ENCODE measurements at places on chromosomes 1 and 21.

- DNase-seq, result no peak
These were observed 9.3 kb downstream of the PADI3 start for GRCh38 chr1:17258116-17258757.

- peak; percentile 85 for DNase-seq
These were observed 6.5 kb upstream of the GRIK3 start for GRCh38 chr1:37040773-37041172.

DNA sequence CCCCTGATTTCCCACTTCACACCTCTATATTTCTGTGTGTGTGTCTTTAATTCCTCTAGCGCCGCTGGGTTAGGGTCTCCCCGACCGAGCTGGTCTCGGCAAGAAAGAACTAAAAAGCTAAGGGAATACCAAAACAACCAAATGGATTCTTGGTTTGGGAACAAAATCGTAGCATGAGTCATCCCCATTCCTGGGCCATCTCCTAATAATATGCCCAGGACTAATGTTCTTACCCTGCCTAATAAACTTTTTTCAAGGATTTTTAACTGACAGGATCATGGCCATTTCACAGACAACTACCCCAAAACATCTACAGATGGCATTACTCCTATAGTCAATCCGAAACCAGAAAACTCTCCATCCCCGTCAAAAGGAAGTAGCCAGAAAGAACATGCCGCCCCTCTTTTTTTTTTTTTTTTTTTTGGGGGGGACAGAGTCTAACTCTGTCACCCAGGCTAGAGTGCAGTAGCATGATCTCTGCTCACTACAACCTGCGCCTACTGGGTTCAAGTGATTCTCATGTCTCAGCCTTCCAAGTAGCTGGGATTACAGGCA lies 4.1 kb upstream of the HPDL start:
- no peak for DNase-seq

DNA sequence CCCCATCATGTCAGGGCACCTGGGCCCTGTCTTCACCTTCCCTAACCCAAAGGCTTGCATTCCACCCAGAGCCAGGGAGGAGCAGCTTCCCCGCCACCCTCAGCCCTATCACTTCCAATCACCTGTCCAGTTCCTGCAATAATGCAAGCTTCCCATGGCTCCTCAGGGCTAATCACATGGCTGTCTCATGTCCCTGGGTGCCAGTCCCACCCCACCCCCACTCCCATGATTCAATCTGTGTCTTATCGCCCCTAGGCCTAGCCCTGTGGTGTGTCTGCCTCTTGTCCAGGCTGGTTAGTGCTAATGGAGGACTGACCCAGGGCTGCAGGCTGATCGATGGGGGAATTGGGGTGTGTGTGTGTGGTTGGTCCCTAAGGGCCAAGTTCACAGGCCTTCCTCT lies 11.0 kb upstream of the PEAR1 start:
- DNase-seq, result no peak

DNA sequence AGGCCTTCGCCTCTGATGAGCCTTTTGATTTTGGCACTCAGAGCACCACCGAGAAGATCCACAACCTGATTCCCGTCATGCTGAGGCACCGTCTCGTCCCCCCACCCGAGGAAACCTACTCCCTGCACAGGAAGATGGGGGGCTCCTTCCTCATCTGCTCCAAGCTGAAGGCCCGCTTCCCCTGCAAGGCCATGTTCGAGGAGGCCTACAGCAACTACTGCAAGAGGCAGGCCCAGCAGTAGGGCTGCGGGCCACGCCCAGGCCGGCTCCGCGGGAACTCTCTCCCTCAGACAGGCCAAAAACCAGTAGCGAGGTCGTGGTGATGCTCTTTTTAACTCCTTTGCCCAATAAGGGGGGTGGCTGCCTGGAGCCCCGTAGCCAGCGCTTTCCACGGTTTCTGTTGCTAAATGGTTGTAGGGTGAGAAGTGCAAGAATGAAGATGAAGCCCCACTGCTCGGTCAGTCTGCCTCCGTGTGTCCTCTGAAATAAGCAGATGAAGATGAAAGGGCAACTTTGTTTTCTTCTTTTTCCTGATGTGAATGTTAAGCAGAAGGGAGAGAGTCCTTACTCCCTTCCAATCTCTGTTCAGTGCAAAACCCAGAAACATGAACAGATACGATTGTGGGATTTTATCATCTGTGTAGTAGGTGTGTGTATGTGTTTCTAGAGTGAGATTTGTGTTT lies 46.5 kb downstream of the COQ8A start:
- DNase-seq, result no peak

DNA sequence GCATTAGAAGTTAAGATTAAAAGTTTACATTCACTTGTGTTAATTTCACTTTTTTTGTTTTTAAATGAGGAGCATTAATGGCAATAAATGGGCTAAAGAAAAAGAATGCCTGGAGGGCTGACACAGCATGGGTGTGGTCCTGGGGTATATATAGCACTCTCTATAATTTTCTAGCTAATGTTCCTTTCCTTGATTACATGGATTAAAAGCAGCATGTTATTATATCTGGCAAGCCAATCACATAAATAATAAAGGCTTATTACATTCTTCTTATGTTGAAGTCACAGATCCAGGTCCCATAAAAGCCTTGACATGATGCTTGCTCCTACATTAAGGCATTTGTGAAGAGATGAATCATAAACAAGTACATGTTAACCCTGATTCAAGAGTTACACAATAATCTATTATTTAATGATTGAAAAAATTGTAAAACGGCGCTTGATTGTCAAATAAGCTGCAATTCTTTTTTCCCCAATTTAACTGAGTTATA lies 91.4 kb downstream of the LYPLAL1 start:
- no peak for DNase-seq

DNA sequence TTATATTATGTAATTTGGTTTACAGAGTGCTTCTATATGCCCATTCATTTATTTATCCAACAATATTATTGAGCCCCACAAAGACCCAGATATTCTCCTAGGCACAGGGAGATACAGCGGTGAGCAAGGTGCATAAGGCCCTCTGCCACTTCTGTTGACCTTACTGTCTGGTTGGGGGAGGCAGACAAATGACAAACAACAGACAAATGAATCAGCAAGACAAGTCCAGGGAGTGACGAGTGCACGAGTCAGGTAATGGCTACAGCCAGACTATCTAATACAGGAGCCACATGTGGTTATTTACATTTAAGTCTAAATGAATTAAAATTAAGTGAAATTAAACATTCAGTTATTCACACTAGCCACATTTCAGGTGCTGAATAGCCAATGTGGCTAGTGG lies 22.0 kb upstream of the BCAR3 start:
- DNase-seq, result no peak

GRCh38 chr1:182120411-182121258 lies 59.1 kb upstream of the ZNF648 start:
- DNase-seq, result peak; percentile 77

DNA sequence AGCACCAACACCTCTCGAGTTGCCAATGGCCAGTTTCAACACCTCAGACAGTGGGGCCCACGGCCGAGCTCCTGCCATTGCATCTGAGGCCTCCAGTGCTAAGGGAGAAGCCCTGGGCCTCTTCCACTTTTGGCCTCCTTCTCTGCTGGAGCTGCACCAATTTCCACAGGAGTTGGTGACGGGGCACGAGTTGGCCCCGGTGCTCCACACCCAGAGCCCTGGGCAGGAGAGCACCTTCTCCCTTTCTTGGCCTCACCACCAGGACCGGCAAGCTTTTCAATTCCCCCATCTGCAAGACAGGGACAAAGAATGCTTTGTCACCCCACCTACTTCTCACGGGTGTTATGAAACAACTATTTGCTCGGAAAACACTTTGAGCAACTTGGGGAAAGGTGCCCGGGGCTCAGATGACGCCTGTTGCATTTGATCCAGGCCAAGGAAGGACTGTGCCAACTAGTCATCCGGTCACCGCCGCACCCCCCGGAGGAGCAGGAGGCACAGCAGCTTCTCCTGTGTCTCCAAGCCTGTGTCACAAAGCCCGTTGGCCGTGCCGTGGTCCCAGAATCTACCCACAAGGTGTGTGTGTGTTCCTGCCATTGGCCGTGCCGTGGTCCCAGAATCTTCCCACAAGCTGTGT lies 55.2 kb downstream of the TOMM20 start:
- no peak for DNase-seq

DNA sequence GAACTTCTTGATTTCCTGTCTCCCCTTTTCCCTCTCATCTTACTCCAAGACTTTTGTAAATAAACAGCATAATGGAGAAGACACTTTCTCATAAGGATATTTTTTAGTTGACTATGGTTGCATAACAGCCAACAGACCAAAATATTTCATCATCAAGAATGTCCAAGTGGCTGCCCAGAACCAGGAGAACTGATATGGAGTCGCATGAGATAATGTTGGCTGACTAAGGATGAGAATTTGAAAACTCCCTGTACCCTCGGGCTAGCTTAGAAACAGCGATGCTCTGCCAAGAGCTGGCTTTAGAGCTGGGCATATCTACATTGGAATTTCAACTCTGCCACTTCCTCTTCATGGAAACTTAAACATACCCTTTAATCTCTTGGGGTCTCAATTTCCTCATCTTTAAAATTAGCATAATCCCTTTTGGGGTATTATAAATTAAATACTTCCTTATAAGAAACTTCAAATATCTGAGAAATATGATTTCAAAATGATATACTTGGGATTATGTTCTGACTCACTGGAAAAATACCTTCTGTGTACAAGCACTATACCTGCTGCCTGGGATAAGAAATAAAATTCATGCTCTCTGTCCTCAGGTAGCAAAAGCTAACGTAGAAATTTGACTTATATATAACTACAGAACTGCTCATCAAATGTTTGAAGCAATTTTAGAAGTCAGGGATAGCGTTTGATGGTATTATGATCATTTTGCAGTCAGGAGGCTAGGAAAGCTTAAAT lies 777.3 kb downstream of the LTN1 start:
- DNase-seq, result no peak

DNA sequence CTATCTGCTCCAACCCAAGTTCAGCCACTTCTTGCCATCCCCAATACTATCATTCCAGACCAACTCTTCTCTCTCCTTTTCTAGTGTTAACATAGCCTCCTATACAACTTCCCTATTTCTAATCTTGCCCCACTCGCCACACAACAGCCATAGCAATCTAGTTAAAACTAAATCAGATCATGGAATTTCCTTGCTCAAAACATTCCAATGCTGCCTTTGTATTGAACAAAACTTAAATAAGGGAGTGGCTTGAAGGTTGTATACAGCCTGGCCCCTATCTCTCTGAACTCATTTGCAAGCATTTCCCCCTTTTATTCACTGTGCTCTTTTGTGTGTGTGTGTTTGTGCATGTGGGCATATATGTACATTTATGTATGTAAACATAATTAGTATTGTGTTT lies 118.1 kb upstream of the SGIP1 start:
- DNase-seq, result no peak

DNA sequence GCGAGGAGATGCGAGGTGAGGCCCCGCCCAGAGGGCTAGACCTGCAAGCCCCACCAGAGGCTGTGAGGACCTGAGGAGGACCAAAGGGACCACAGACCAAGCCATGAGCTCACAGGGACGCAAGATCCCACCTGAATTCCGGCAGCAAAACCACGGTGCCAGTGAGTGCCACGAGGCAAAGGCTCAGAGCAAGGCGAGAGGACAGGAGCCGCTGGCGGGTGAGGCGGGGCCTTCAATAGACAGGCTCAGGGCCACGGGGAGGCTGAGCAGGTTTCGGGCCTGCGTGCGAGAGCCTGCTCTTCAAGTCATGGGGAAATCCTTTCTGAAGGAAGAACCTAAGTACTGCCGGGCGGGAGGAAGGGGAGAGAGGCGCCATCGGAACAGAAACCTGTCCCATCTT lies 7.1 kb upstream of the TMEM240 start:
- no peak for DNase-seq

GRCh38 chr1:156475568-156476500 lies 24.7 kb downstream of the MEF2D start:
- peak; percentile 81 for DNase-seq

- DNase-seq, result no peak
These were observed 2.0 kb downstream of the HNRNPR start for GRCh38 chr1:23341931-23342692.

- DNase-seq, result no peak
These were observed at the start of gene SPRR2A for GRCh38 chr1:153057375-153057774. Gene SPRR2A (minus strand): TSS chr1:153057512. CDS start chr1:153056735, 777 bp downstream.

- peak; percentile 95 for DNase-seq
These were observed 164.4 kb downstream of the TRIM33 start for GRCh38 chr1:114346480-114347029.

DNA sequence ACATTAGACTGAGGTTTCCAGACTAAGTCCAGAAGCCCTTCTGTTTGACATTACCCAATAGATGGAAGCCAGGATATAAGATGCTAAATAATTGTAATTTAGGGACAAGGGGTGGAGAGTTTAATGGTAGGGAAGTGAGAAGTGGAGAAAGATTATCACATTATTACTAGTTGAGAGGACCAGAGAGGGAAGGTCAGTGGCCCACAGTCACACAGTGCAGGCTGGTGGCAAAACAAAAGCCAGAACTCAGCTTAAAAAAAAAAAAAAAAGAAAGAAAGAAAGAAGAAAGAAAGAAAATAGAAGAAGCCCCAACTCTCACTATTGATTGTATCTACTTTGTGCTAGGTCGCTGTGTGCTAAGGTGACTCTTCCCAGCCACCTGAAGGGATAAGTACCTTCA lies 41.6 kb upstream of the WNT4 start:
- DNase-seq, result no peak

- DNase-seq, result no peak
These were observed 8.9 kb upstream of the ZRANB2 start for GRCh38 chr1:71089536-71090270.

- no peak for DNase-seq
These were observed 29.6 kb downstream of the DNAH14 start for GRCh38 chr1:224959115-224959514.

GRCh38 chr1:9368356-9368755 lies 75.7 kb downstream of the SPSB1 start:
- no peak for DNase-seq

- no peak for DNase-seq
These were observed 119.4 kb upstream of the F3 start for GRCh38 chr1:94660994-94661393.

DNA sequence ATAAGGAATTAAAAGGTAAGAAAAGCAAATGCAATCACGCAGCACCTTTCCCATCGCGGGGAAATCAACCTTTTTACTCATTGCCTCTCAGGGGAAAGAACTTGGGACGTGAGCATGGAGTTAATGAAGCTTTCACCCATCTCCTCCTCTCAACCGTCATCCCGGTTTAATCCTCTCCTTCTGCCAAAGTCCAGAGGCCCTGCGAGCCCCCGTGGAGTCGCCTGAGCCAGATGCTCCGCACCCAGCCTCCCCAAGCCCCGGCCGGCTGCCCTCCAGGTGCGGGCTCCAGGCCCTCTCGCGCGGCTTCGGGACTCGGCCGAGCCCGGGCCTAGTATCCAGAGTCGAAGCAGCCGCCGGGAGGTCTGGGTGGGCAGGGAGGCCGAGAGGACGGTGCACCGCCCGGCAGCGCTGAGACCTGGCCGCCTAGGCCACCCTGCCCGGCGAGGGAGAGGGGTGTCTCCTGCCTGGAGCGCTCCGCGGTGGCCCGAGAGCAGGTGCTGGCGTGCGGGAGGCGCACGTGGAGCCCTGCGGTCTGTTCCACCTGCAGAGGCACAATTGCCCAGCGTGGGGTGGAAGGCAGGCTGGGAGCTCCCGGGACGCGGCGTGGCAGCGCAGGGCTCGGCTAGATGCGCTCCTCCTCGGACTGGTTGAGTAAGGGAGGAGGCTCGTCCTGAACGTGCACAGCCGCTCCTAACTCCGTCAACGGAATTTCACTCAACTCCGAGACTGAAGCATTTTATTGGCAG lies 218.5 kb downstream of the SDCCAG8 start:
- peak; percentile 47 for DNase-seq

GRCh38 chr1:234604495-234605398 lies 5.2 kb downstream of the IRF2BP2 start:
- peak; percentile 27 for DNase-seq

- DNase-seq, result no peak
These were observed 3.1 kb downstream of the OLIG2 start for GRCh38 chr21:33028773-33029384.

GRCh38 chr1:18088077-18088594 lies 19.5 kb upstream of the IGSF21 start:
- peak; percentile 31 for DNase-seq
